Nucleus accumbens (tissue), 56 donors: ENCODE measurements at places on chromosomes 2 and 18.

DNA sequence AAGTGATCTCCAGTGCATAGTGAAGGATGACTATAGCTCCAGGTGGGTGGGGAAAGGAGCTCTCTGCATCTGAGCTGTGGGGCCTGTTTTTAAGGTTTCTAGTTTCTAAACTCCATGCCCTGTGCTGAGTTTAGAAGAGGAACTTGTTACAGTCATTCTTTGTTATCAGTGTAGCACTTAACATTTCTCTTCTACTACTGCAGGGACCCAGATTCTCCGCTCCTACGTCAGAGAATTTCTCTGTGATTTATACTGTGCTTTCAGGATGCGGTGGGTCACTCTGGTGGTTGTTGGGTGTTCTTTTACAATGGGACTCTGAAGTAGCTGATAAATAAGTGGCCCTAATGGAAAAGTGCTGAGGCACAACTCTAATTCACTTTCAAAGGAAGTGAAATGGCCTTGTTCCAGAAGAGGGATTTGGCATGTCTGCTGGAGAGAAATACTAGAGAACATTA lies 122.0 kb downstream of the WDSUB1 start:
- no peak for DNase-seq

DNA sequence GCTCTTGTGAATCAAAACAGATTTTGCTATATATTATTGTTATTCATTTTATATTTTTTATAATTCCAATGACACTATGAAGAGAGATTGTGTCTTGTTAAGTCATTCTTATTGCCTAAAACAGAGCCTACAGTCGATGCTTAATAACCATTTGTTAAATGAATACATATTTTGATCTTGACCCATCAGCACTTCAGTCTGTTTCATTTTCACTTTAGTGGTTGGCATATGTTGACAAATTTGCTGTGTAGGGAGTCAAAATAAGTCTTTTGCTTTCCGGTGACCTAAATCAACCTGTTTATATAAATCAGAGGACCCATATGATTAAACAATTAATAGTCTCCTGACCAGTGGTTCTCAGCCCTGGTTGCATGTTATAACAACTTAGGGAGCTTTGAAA lies 97.1 kb downstream of the TXNL1 start:
- no peak for DNase-seq

DNA sequence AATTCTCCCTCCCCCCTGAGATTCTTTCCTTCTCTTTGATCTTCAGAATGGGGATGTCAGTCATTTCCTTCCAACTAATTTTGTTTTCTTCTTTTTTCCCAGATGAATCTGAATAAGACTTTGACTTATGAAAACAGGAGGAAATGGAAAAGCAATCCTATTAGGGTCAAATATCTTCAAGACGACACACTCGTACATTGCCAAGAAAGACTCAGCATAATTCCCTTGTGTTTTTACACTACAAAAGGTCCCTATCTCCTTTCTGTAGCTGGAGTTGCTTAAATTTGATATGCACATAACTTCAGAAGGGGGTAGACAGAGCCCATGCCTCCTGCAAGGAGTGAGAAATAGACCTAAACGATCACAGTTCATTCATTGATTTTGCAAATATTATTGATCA lies 230.3 kb upstream of the RBBP8 start:
- no peak for DNase-seq

GRCh38 chr2:56348392-56349210 lies 164.8 kb downstream of the CCDC85A start:
- DNase-seq, result no peak

- no peak for DNase-seq
Observed at GRCh38 chr2:37102588-37102987, 18.3 kb downstream of the GPATCH11 start.
